Stimulated activated CD4-positive, alpha-beta T cell treated with anti-CD3 and anti-CD28 coated beads, Interleukin-2, amount 100 ng/mL, for 24 hours (primary cell): ENCODE measurements at places on chromosomes 11 and 22.

DNA sequence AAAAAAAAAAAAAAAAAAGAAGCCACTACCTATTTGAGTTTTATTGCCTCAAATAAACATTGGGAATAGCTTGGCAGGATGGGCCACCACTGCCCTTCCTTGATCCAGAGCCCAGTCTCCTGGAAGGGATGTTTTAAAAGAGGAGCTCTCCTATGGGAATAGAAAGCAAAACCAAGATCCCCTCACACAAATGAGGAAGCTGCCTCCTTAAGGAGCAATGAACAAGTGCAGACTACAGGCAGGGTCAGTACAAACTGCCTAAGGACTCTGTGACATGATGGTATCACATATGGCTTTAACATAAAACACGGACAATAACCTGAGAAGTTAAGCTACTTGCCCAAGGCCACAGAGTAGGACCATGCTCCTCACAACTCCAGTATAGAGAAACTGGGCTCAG, 120.8 kb downstream of the NAT10 start:
- DNase-seq, result no peak

- no peak for DNase-seq
Measured at GRCh38 chr22:35914665-35915476, 113.8 kb downstream of the RBFOX2 start.

- DNase-seq, result no peak
Measured at GRCh38 chr11:113907681-113908080, 3.1 kb downstream of the HTR3B start.

DNA sequence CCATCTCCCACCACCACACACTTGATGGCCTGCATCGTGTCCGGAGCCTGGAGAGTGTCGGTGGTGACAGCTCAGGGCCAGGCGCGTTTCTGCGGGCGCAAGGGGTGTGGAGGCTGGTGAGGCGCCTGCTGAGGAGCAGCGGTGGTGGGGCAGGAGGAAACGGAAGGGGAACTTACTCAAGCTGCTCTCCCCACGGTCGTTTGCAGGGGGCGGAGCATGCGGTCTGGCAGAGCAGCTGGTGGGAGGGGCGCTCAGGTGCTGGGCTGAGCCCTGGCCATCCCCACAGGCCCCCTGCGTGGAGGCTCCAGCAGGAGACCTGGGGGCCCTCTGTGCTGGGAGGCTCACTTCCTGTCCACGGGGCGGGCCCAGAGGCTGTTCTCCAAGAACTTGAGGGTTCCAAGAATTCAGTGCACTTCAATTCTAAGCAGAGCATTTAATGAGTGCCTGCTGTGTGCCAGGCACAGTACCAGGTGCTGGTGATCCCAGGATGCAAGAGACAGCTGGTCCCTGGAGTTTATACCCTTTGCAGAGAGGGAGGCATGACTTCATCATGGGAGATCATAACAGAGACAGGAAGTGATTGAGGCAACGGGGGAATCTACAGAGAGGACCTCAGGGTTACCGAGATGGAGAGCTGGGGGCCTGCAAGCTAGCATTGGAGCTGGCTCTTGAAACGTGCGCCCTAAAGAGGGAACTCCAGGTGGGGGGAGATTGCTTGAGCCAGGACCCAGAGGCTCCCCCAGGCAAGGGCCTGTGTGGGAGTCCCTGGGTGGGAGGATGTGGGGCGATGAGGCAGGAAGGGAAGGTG, at the start of gene RAC2:
Gene RAC2 (minus strand): TSS at position 156 of the 808 bp plus-strand sequence. CDS start 121 bp downstream, at position 35.
- DNase-seq, result peak; percentile 88

DNA sequence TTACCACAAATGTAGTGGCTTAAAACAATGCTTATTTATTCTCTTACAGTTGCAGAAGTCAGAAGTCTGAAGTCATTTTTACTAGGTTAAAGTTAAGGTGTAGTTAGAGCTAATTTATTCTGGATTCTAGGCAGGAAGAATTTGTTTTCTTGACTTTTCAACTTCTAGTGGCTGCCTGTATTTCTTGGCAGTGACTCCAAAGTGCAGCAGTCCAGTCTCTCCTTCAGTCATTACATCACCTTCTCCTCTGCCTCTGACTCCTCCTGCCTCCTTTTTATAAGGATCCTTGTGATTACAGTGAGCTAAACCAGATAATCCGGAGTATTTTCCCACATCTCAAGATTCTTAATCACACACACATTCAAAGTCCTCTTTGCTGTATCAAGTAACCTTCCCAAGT, 581.4 kb downstream of the KCNA4 start:
- DNase-seq, result no peak

GRCh38 chr11:22666688-22667439, 453 bp downstream of the GAS2 start:
- DNase-seq, result peak; percentile 17
